ENCODE measurements at places on chromosomes 1 and 21. TPM values are rescaled to one million over a fixed set of nuclear protein-coding genes. Genes with fewer than 3 reads are reported as not detected.
A peak's percentile ranks its signal among the peaks of the same experiment; 100 is the strongest.

DNA sequence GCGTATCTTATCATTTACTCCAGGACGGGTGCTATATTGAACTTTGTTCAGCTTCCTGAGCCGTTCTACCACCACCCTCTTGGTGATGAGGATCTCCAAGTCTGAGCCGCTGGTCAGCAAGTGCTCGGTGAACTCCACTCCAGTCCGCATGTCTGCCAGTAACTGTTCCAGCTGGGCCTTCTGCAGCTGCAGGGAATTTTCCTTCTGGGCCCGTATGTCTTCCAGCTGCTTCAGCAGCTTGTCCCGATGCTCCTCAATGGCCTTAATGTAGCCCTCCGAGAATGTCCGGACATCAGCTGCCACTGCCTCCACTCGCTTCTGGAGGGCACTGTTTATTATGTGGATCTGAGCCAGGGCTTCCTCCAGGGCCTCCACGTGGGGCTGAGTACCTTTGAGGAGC is 3.4 kb downstream of the TRIM45 start:
- no peak for DNase-seq

GRCh38 chr1:3122311-3122710 is 53.3 kb downstream of the PRDM16 start:
- peak; percentile 35 for DNase-seq

GRCh38 chr1:90708826-90709225 is 8.3 kb downstream of the BARHL2 start:
- no peak for DNase-seq

- no peak for DNase-seq
These were observed 106.6 kb upstream of the TTC34 start for GRCh38 chr1:2908081-2908480.

DNA sequence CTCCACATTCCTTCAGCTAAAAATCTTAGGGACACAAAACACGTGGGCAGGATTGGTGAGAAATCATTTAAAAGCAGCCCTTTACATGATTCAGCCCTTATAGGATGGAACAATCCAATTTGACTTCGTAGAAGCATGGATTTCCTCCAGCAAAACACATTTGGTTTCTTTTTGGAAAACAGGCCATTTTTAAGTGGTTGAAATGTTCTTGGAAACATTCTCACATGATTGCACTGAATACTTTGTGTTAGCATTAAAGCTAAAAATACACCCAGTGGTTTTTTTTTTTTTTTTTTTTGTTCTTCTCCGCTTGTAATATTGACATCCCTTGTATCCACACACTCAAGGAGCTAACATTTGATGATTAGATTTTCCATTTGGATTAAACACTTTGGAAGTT is 42.1 kb upstream of the ABCG1 start:
- DNase-seq, result peak; percentile 87

DNA sequence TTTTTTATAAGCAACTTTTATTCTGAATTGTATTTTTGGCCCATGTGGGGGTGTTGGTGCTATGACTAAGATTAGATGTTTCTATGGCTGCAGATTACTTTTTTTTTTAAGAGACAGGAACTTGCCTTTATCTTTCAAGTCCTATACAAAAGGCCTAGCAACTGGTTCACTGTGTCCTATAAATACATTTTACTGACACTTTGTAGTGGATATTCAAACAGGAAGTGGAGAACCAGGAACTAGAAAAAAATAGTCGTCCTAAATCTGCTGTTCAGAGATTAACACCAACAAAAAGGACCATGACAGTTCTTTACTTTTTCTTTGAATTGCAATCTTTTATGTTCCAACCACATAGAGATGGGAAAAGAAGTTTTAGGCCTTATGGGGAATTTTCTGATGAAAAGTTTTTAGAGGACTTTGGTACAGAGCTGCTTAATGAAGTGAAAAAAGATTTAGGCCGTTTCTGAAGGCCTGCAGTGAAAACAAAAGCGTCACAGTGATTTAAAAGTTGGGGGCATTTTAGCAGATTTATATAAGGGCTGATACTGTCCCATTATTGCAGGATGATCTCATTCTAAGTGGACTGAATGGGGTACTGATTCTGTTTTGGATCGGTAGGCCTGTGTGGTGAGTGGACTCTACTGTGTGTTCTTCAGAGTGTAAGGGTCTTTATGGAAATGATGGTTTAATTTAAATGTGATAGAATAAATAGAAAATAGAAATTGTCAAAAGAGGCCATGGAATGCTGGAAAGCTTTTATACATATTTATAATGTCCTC is 136.4 kb upstream of the DEPDC1 start:
- DNase-seq, result peak; percentile 13

- DNase-seq, result no peak
These were observed 66.0 kb downstream of the GNG4 start for GRCh38 chr1:235583511-235584001.

DNA sequence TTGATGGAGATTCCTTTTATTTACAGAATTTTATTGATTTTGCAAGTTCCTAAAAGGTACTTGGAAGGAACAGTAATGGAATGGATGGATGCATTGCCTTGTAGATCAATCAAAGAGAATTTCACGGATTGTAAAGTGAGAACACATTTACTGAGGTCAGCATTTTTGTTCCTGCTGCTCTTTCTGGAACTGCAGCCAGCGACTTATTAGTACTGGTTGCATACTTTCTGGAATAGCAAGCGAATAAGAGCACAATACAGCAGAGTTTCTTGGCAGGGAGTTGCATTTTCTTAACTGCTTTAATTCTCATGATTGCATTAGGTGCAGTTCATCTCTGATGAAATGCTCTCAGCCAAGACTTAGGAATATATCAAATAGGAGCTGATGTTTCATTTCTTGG is 106.1 kb upstream of the CHODL start:
- peak; percentile 82 for DNase-seq

DNA sequence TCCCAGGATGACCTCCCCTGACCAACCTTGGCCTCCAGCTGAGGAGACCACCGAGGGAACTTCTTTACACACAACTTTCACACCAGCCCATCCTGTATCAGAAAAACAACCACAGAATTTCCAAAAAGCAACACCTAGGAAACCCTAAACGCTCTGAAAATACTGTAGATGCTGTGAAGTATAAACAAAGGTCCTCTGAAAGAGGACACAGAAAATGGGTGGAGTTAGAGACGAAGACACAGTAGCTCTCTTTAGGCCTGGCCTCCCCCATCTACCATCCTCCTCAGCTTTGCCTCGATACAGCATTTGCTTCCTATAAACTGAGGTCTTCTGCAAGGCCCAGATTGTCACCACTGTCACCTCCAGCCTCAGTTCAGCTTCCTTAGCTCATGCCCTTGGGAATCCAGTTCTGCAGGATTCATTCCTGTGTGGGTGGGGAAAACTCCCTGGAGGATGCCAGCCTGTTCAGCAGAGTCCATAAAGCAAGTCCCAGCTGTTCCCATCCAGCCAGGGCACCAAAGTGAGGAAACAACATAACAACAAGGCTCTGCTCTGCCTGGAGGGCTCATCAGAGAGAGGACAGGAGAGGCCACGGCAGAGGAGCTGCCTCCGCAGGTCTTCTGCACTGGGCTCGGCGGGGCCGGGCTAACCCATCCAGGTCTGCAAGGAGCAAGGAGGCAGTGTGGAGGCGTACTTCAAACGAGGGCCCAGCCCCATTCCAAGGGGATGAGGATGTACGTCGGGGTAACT is 15.0 kb downstream of the PIK3C2B start:
- no peak for DNase-seq

DNA sequence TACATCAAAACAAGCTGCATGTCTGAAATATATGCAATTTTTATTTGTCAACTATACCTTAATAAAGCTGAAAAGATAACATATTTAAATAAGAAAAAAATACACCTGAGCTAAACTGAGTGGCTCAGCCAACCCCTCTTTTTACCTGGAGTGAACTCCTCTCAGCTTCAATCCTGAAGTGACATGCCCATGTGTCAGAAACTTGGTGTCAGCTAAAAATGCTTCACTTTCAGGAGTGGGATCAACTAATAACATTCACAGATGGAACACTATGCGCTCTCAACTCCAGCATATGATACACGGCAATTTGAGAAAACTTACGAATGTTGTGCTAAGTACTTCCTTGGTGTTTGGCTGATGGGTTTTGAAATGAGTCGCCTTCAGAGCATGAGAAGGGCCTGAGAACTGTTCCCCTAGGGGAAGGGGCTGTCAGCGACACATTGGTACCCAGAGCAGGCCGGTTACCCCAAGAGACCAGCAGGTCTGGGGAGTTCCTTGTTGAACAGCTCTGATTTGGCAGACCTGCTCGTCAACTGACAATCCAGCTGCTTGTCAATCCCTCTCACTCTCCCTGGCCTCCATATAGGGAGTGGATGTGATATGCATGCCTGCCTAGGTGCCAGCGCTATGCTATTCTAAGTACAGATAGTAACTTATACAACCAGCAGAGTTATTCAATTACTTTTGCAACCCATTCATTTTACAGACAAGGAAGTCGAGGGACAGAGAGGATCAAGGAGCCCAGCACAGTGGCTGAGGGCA is 267.7 kb downstream of the PCP4 start:
- no peak for DNase-seq

- no peak for DNase-seq
These were observed 11.2 kb upstream of the SLC41A1 start for GRCh38 chr1:205824180-205824579.

DNA sequence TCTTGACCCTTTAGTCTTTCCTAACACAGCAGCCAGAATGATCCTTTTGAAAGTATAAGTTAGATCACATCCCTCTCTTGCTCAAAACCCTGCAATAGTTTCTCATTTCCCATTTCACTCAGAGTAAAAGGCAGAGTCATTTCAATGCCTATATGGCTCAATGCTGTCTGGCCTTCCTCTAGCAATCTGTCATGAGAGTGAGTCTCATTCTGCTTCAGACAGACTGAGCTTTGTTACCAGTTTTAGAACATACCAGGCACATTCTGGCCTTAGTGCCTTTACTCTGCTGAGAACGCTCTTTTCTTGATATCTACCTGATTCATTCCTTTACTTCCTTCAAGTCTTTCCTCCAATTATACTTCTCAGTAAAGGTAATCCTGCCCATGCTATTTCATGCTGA is 372.8 kb upstream of the PKN2 start:
- no peak for DNase-seq

GRCh38 chr1:203098445-203098844 is 12.6 kb upstream of the MYOG start:
- DNase-seq, result no peak

DNA sequence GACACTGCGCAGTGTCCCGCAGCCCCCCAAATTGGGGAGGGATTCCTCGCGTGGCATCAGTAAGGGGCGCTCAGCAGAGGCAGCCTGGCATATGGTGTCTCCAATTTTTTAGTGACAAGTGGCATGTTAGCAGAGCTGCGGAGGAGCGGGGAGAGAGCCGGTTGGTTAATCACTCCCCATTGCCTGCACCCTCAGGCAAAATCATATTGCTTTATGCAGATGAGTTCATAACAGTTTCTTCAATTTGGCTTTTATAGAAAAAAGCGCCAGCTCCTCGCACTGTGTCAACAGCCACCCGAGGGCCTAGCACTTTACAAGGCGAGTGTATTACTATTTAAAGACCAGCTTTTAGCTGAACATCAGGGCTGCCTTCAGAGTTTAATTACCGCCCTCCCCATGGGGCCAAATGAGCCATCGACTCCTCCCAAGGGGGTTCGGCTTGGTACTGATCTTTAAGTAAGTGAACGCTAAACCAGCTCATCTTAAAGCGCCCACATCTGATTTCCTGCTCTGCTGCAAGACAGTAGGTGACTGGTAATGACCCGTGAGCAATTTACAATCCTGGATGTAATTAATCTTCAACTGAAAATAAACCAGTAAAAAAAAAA is 298.9 kb downstream of the DSCAM start:
- no peak for DNase-seq

DNA sequence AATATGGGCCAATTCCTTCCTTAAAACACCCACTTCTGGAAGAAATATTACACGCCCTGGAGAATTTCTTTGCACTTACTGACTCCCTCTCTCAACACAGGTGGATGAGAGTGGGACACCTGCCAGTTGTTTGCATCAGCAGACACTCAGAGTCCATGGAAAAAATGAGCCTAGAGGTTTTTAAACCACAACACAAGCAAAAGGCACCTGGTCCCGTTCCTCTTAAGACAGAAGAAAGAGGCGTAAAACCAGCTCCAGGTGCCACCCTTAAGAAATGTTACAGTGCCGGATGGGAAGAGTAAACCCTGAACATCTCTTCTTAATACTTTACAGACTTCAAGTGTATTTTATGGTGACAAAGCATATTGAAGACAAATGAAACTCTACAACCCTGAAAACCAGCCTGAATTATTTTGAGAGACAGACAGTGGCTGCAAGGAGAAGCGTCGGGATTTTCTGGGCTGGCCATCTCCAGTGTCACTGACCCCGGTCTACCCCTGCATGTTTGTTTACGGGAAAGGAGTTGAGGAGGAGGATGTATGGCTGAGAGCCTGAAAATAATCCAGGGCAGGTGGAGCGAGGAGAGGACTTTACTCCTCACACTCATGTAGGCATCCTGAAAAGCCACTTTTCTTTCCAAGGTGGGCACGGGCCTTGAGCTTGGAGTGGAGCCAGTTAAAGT is 7.8 kb upstream of the RIPK4 start:
- no peak for DNase-seq

DNA sequence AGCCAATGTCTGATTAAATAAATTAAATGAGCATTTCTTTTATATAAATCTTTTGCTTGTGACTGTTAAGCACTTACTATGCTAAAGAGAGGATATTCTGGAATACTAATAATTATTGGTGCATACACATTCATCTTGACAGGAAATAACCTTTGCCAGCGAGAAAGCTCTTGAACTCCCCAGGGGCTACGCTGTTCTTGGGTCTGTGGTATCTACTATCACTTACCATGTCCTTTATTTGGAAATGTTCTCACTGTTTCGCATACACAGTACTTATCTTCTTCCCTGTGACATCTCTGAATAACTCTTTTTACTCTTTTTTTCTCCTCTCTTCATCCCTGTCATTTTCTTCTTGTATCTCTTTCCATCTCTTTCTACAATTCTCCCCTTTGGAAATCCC is 178.7 kb downstream of the GABPA start:
- no peak for DNase-seq

GRCh38 chr1:23745515-23745914 is 2.2 kb downstream of the ELOA start:
- no peak for DNase-seq

- no peak for DNase-seq
These were observed 876.5 kb upstream of the B3GALT2 start for GRCh38 chr1:194062962-194063361.

Gene KRTAP19-1
- not detected for total RNA-seq

Gene KIAA0040
- total RNA-seq, result 35.1 TPM

Gene OXCT2
- total RNA-seq, result 0.95 TPM

Gene KCNJ9
- total RNA-seq, result not detected

Gene TMEM200B
- total RNA-seq, result 6.0 TPM

Gene ENO1
- 449 TPM for total RNA-seq

Gene TAS1R1
- total RNA-seq, result 0.21 TPM

Gene SKI
- 47.7 TPM for total RNA-seq

Gene HENMT1
- total RNA-seq, result 5.7 TPM

Gene SOX13
- 52.6 TPM for total RNA-seq

Gene SLC16A4
- total RNA-seq, result 12.0 TPM

Gene SLAMF1
- 0.95 TPM for total RNA-seq

Gene CTSS
- total RNA-seq, result 293 TPM

Gene ELAVL4
- 0.74 TPM for total RNA-seq

All from lung (tissue), 17 donors.